ENCODE measurements at places on chromosomes 11 and 22. TPM values are rescaled to one million over a fixed set of nuclear protein-coding genes. Genes with fewer than 3 reads are reported as not detected.

DNA sequence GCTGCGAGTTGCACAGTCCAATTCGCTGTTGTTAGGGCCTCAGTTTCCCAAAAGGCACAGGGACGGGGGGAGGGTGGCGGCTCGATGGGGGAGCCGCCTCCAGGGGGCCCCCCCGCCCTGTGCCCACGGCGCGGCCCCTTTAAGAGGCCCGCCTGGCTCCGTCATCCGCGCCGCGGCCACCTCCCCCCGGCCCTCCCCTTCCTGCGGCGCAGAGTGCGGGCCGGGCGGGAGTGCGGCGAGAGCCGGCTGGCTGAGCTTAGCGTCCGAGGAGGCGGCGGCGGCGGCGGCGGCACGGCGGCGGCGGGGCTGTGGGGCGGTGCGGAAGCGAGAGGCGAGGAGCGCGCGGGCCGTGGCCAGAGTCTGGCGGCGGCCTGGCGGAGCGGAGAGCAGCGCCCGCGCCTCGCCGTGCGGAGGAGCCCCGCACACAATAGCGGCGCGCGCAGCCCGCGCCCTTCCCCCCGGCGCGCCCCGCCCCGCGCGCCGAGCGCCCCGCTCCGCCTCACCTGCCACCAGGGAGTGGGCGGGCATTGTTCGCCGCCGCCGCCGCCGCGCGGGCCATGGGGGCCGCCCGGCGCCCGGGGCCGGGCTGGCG is at the start of gene BCR:
TSS of gene BCR (plus strand) at position 209 of the 592 bp plus-strand sequence. CDS start 452 bp downstream, outside the sequence.
- H3K27ac ChIP-seq, result peak within 1 kb of the TSS; percentile 73
- H3K27me3 ChIP-seq, result no peaks in the 10 kb centered on the region
- H3K36me3 ChIP-seq, result no peaks in the 10 kb centered on the region

GRCh38 chr11:94151903-94152677 is 23.4 kb downstream of the PANX1 start:
- no peak overlapping the region for H3K4me3 ChIP-seq
- no peak for DNase-seq
- peaks cover 4% of the 10 kb centered on the region for H3K36me3 ChIP-seq
- no peaks in the 10 kb centered on the region for H3K27me3 ChIP-seq

GRCh38 chr11:27081056-27081455 is 40.4 kb downstream of the BBOX1 start:
- H3K27ac ChIP-seq, result no peak overlapping the region
- DNase-seq, result no peak
- no peaks in the 10 kb centered on the region for H3K27me3 ChIP-seq
- H3K4me1 ChIP-seq, result no peaks in the 10 kb centered on the region
- H3K4me3 ChIP-seq, result no peak overlapping the region

- H3K4me1 ChIP-seq, result no peaks in the 10 kb centered on the region
- peaks cover 8% of the 10 kb centered on the region for H3K36me3 ChIP-seq
- no peaks in the 10 kb centered on the region for H3K27me3 ChIP-seq
- H3K27ac ChIP-seq, result no peak overlapping the region
- H3K4me3 ChIP-seq, result no peak overlapping the region
Measured at GRCh38 chr11:47797633-47798032, 30.5 kb upstream of the FNBP4 start.

- no peaks in the 10 kb centered on the region for H3K4me1 ChIP-seq
- peak overlapping the region; percentile 76 for H3K4me3 ChIP-seq
- no peaks in the 10 kb centered on the region for H3K36me3 ChIP-seq
- peak; percentile 35 for DNase-seq
- H3K27me3 ChIP-seq, result no peaks in the 10 kb centered on the region
- peak overlapping the region; percentile 33 for H3K27ac ChIP-seq
Measured at GRCh38 chr11:120339394-120339890, 3.2 kb downstream of the ARHGEF12 start.

DNA sequence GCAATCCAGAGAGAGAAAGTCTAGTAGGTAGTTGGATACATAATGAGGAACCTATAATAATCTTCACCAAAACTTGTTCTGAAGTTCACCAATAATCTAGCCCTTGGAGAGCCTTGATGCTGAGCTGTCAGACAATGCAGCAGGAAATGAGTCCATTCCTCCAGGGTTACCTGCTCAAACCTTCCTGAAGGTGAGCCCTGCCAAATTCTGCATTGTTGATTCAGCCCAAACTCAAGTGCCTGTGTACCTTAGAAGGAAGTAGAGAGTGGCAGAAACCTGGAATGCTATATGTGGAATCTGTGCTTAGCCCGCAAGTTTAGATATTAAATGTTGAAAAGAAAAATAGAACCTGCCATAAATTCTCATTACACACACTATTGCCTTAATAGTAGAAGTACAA is 77.4 kb upstream of the SPON1 start:
- DNase-seq, result no peak
- H3K4me3 ChIP-seq, result no peak overlapping the region
- H3K27ac ChIP-seq, result no peak overlapping the region
- no peaks in the 10 kb centered on the region for H3K36me3 ChIP-seq
- no peaks in the 10 kb centered on the region for H3K27me3 ChIP-seq

- H3K4me1 ChIP-seq, result no peaks in the 10 kb centered on the region
- no peaks in the 10 kb centered on the region for H3K36me3 ChIP-seq
- no peak overlapping the region for H3K27ac ChIP-seq
- H3K27me3 ChIP-seq, result no peaks in the 10 kb centered on the region
- DNase-seq, result no peak
- no peak overlapping the region for H3K4me3 ChIP-seq
Measured at GRCh38 chr11:69327741-69328191, 33.8 kb downstream of the MYEOV start.

DNA sequence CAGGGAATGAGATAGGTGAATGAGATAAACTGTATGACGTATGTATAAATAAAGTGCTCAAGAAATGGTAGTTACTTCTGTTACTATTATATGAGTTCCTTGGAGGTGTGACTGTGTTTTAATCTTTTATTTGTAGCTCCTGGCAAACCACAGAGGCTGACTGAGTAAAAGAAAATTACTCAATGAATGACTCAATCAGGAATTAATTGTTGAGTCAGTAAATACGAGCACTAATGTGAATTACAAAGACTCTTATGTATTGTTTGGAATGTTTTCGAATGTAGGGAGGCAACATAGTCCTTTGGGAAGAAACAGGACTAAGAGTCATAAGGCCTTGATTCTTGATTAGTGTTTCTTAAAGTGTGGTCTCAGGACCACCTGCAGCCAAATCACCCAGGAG is 51.1 kb upstream of the BLID start:
- H3K27ac ChIP-seq, result no peak overlapping the region
- H3K36me3 ChIP-seq, result no peaks in the 10 kb centered on the region
- no peak for DNase-seq
- H3K4me3 ChIP-seq, result no peak overlapping the region
- no peaks in the 10 kb centered on the region for H3K27me3 ChIP-seq
- peaks cover 2% of the 10 kb centered on the region for H3K4me1 ChIP-seq

GRCh38 chr22:25488244-25489020 is 76.0 kb upstream of the GRK3 start:
- no peak overlapping the region for H3K4me3 ChIP-seq
- DNase-seq, result peak; percentile 27
- no peaks in the 10 kb centered on the region for H3K36me3 ChIP-seq

DNA sequence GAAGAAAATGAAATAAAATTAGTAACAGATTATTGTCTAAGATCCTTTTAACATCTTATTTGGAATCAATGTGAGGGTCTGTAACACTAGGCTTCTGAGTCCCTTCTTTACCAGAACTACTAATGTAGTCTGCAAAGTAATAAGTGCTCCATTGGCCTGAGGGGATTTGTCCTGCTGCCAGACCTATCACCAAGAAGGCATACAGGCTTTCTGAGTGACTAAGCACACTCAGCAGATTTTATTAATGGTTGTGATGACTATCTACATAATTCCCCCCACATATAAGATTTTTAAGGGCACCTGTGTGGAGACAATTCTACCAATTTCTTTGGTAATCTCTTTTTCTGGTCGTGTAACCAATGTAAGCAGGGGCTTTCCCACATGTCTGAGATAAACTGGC is 365.0 kb upstream of the FAT3 start:
- no peaks in the 10 kb centered on the region for H3K4me1 ChIP-seq
- no peak for DNase-seq
- H3K36me3 ChIP-seq, result no peaks in the 10 kb centered on the region
- no peak overlapping the region for H3K27ac ChIP-seq
- H3K27me3 ChIP-seq, result no peaks in the 10 kb centered on the region
- no peak overlapping the region for H3K4me3 ChIP-seq

DNA sequence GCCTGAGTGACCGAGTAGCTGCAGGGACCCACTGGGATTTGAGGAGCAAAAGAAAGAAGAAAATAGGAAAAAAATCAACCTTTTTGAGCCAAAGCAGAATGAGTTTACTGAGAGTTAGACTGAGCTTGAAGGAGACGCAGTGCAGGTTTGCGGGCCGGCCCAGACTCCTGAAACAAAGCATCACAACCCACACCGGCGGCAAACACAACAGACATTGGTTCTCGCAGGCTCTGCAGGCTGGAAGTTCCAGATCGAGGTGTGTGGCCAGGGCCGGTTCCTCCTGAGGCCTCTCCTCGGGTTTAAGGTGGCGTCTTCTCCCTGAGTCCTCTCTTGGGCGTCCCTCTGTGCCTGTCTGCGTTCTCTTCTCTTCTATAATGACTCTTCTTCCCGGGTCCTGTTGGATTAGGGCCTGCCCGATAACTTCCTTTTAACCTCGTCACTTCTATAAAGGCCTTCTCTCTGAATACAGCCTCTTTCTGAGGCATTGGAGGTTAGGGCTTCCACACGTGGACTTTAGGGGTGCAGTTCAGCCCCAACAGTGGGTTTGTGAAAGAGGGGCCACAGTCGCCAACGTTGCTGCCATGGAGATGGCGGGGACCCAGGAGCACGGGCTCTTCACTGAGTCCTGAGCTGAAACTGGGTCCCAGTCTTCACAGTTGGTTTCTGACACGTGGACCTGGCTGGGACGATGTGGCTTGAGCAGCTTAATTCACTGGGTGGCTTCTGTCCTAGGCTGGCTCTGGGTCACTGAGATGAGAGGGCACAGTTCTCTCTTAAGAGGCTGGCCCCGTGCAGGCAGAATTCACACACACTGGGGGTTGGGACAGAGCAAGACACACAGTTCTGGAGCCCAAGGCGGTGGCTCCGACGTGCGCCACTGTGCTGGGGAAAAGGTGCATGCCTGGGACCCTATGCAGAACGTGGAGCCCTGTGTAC is 1047.7 kb downstream of the BRD1 start:
- no peaks in the 10 kb centered on the region for H3K4me1 ChIP-seq
- H3K4me3 ChIP-seq, result no peak overlapping the region
- no peak overlapping the region for H3K27ac ChIP-seq
- no peaks in the 10 kb centered on the region for H3K36me3 ChIP-seq
- H3K27me3 ChIP-seq, result no peaks in the 10 kb centered on the region

- no peaks in the 10 kb centered on the region for H3K4me1 ChIP-seq
- no peak overlapping the region for H3K27ac ChIP-seq
- no peaks in the 10 kb centered on the region for H3K36me3 ChIP-seq
Measured at GRCh38 chr11:123354371-123354975, 75.6 kb upstream of the GRAMD1B start.

- DNase-seq, result no peak
- H3K4me1 ChIP-seq, result no peaks in the 10 kb centered on the region
- H3K4me3 ChIP-seq, result no peak overlapping the region
- H3K36me3 ChIP-seq, result no peaks in the 10 kb centered on the region
Measured at GRCh38 chr11:46874586-46874985, 28.5 kb upstream of the CKAP5 start.

GRCh38 chr22:44336962-44337677 is 24.4 kb upstream of the SHISAL1 start:
- H3K27me3 ChIP-seq, result peaks cover under 1% of the 10 kb centered on the region
- no peaks in the 10 kb centered on the region for H3K36me3 ChIP-seq
- DNase-seq, result no peak
- H3K4me3 ChIP-seq, result no peak overlapping the region
- no peak overlapping the region for H3K27ac ChIP-seq
- H3K4me1 ChIP-seq, result peaks cover 6% of the 10 kb centered on the region

GRCh38 chr11:73293356-73293936 is 14.6 kb upstream of the ARHGEF17 start:
- no peaks in the 10 kb centered on the region for H3K4me1 ChIP-seq
- H3K27ac ChIP-seq, result no peak overlapping the region
- DNase-seq, result no peak
- H3K36me3 ChIP-seq, result no peaks in the 10 kb centered on the region
- H3K27me3 ChIP-seq, result no peaks in the 10 kb centered on the region
- H3K4me3 ChIP-seq, result no peak overlapping the region

GRCh38 chr22:31530823-31531195 is 34.5 kb downstream of the SFI1 start:
- DNase-seq, result no peak
- no peaks in the 10 kb centered on the region for H3K4me1 ChIP-seq
- peak overlapping the region; percentile 50 for H3K27ac ChIP-seq
- H3K36me3 ChIP-seq, result no peaks in the 10 kb centered on the region

DNA sequence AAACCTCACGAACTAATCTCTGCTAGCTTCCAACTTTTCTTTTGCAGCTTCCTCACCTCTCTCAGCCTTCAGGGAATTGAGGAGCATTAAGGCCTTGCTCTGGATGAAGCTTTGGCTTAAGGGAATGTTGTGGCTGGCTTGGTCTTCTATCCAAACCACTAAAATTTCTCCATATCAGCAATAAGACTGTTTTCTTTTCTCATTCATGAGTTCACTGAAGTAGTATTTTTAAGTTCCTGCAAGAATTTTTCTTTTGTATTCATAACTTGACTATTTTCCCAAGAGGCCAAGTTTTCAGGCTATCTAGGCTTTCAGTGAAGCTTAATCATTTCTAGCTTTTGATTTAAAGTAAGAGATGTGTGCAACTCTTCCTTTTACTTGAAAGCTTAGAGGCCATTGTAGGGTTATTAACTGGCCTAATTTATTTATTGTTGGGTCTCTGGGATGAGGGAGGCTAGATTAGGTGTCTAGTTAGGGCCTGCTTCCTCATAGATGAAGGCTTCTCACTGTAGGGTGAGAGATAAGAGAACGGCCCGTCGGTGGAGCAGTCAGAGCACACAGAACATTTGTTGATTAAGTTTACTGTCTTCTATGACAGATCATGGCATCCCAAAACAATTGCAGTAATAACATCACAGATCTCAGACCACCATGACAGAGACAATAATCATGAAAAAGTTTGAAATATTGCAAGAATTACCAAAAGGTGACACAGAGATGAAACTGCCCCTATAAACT is 33.2 kb downstream of the CSF2RB start:
- H3K4me3 ChIP-seq, result no peak overlapping the region
- H3K4me1 ChIP-seq, result no peaks in the 10 kb centered on the region
- no peak for DNase-seq
- H3K36me3 ChIP-seq, result no peaks in the 10 kb centered on the region
- H3K27ac ChIP-seq, result no peak overlapping the region

- no peaks in the 10 kb centered on the region for H3K4me1 ChIP-seq
- H3K36me3 ChIP-seq, result no peaks in the 10 kb centered on the region
- H3K4me3 ChIP-seq, result no peak overlapping the region
- no peak for DNase-seq
- H3K27ac ChIP-seq, result no peak overlapping the region
Measured at GRCh38 chr11:17642370-17642769, 77.0 kb upstream of the MYOD1 start.

- H3K27me3 ChIP-seq, result no peaks in the 10 kb centered on the region
- no peaks in the 10 kb centered on the region for H3K4me1 ChIP-seq
- DNase-seq, result no peak
- H3K27ac ChIP-seq, result no peak overlapping the region
- H3K36me3 ChIP-seq, result no peaks in the 10 kb centered on the region
- no peak overlapping the region for H3K4me3 ChIP-seq
Measured at GRCh38 chr22:43537019-43537585, 125.3 kb downstream of the MPPED1 start.

GRCh38 chr22:31342389-31343140 is 3.6 kb downstream of the PATZ1 start:
- peaks cover 27% of the 10 kb centered on the region for H3K4me1 ChIP-seq
- no peaks in the 10 kb centered on the region for H3K27me3 ChIP-seq
- peak overlapping the region; percentile 18 for H3K4me3 ChIP-seq
- peaks cover 3% of the 10 kb centered on the region for H3K36me3 ChIP-seq
- H3K27ac ChIP-seq, result peak overlapping the region; percentile 87

SIK2 gene
- 13.0 TPM for total RNA-seq

PANX3 gene
- total RNA-seq, result not detected

IL10RA gene
- total RNA-seq, result 4.5 TPM

GGTLC3 gene
- total RNA-seq, result not detected

CARD16 gene
- 6.7 TPM for total RNA-seq

OR56A1 gene
- not detected for total RNA-seq

OR52I1 gene
- not detected for total RNA-seq
